ENCODE measurements at places on chromosomes 3 and 15.

GRCh38 chr3:37627951-37628620 is 233.6 kb upstream of the CTDSPL start:
- DNase-seq = no peak

GRCh38 chr3:48789665-48790064 is 58.0 kb downstream of the PRKAR2A start:
- DNase-seq = no peak

- DNase-seq = no peak
Observed at GRCh38 chr3:177714945-177715344, 517.7 kb upstream of the TBL1XR1 start.

DNA sequence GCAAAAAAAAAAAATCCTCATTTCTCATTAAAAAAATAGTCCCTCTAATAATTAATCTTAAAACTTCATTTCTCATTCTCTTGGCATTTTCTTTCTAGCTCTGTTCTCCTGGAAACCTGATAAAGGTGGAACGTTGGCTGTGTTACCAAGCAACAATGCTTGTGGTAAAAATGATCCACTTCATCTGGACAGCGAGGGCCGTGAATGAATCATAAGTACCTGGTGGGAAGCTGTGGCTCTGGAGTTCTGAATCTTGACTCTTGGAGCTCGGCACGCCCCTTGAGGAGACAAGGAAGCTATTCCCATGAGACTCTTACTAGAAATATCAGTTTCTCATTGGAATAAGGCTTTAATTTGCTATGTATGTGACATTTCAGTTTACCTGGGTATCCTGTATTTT is 32.5 kb downstream of the BCL2L10 start:
- no peak for DNase-seq

DNA sequence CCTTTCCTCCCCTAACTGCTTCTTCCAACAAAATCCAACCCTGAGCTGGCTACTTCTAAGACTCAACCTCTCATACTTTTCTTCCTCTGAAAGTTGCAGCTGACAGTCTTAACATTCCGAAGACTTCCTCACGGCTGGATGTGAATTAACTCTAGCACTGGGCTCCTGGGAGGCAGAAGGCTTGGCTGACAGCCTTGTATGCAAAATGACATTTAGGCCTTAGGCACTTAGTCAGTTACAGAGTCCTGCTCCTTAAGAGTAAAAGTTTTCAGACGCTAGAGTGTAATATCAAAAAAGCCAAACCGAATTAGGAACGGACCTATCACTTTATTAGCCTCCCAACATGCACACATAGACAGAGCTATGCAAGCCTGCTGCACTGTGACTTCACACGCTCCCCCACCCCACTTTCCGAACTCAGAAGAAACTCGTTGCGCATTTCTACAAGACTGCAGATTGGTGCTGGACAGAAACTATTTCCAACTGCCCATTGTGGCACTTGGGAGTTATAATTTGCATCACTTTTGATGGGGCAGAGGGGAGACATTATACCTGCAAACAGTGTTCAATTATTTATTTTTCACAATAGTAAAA is 15.5 kb upstream of the ANXA2 start:
- DNase-seq = no peak

DNA sequence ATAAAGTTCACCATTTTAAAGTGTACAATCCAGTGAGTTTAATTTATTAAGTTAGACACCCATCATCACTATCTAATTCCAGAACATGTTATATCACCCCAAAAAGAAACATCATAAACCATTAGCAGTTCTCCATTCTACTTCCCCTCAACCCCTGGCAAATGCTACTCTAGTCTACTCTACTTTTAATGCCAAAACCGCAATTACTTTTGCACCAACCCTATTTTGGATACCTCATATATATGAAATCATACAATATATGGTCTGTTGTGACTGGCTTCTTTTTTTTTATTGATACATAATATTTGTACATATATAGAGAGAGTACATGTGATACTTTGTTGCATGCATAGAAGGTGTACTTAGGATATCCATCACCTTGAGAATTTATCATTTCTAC is 190.5 kb upstream of the RARB start:
- DNase-seq = no peak
